ENCODE measurements at places on chromosomes 16 and 17. TPM values are rescaled to one million over a fixed set of nuclear protein-coding genes. Genes with fewer than 3 reads are reported as not detected.

MYH2 gene
- not detected for total RNA-seq

CCL5 gene
- total RNA-seq, result 28.9 TPM

MFSD6L gene
- total RNA-seq, result 0.94 TPM

TPSG1 gene
- total RNA-seq, result not detected

CCL8 gene
- total RNA-seq, result not detected

PRSS8 gene
- not detected for total RNA-seq

CIBAR2 gene
- not detected for total RNA-seq

ITGAD gene
- total RNA-seq, result 0.18 TPM

KRTAP16-1 gene
- total RNA-seq, result not detected

PYY gene
- not detected for total RNA-seq

TAT gene
- not detected for total RNA-seq

ZNF385C gene
- total RNA-seq, result 0.28 TPM

PLLP gene
- total RNA-seq, result 0.30 TPM

PRSS21 gene
- total RNA-seq, result 11.5 TPM

ALOX15 gene
- not detected for total RNA-seq

CCDC200 gene
- total RNA-seq, result not detected

ABI3 gene
- total RNA-seq, result 28.5 TPM

PPL gene
- total RNA-seq, result not detected

KRT31 gene
- not detected for total RNA-seq

MLYCD gene
- 6.1 TPM for total RNA-seq

WWP2 gene
- total RNA-seq, result 59.0 TPM

NTN3 gene
- total RNA-seq, result not detected

LDHD gene
- not detected for total RNA-seq

TMC6 gene
- total RNA-seq, result 240 TPM

CCL1 gene
- 98.4 TPM for total RNA-seq

CD300LG gene
- not detected for total RNA-seq

NLRC5 gene
- 166 TPM for total RNA-seq

CMTR2 gene
- 19.6 TPM for total RNA-seq

KRT28 gene
- total RNA-seq, result not detected

ATP2C2 gene
- total RNA-seq, result not detected

SLC13A5 gene
- not detected for total RNA-seq

CPHXL2 gene
- total RNA-seq, result not detected

TBC1D3E gene
- not detected for total RNA-seq

WNT9B gene
- total RNA-seq, result not detected

PPY gene
- not detected for total RNA-seq

GH1 gene
- total RNA-seq, result not detected

TMEM219 gene
- total RNA-seq, result 59.0 TPM

FNDC8 gene
- total RNA-seq, result not detected

BOLA2B gene
- total RNA-seq, result 245 TPM

GJC1 gene
- total RNA-seq, result 8.2 TPM

PPM1E gene
- total RNA-seq, result 0.05 TPM

RBFOX1 gene
- not detected for total RNA-seq

DHODH gene
- 27.1 TPM for total RNA-seq

PLXDC1 gene
- 1.0 TPM for total RNA-seq

MSRB1 gene
- 35.0 TPM for total RNA-seq

KCTD13 gene
- 39.7 TPM for total RNA-seq

KRTAP9-8 gene
- total RNA-seq, result not detected

All from activated T-helper 2 cell treated with anti-CD3 and anti-CD28 coated beads, Interferon-gamma antibody, Interleukin-2, Interleukin-4, amounts not matched to agents 10 μg/mL and 5 μg/mL and 100 μg/mL, durations not matched to agents 14 hours and 24 hours and 36 hours (primary cell).